Myocyte (in vitro differentiated cells): ENCODE measurements at places on chromosomes 12 and 14. TPM values are rescaled to one million over a fixed set of nuclear protein-coding genes. Genes with fewer than 3 reads are reported as not detected.
A peak's percentile ranks its signal among the peaks of the same experiment; 100 is the strongest.

GRCh38 chr14:100981809-100982208 is 78.3 kb upstream of the RTL1 start:
- no peak for DNase-seq

The HOXC10 gene
- total RNA-seq = 3.7 and 4.0 TPM in 2 replicates

DNA sequence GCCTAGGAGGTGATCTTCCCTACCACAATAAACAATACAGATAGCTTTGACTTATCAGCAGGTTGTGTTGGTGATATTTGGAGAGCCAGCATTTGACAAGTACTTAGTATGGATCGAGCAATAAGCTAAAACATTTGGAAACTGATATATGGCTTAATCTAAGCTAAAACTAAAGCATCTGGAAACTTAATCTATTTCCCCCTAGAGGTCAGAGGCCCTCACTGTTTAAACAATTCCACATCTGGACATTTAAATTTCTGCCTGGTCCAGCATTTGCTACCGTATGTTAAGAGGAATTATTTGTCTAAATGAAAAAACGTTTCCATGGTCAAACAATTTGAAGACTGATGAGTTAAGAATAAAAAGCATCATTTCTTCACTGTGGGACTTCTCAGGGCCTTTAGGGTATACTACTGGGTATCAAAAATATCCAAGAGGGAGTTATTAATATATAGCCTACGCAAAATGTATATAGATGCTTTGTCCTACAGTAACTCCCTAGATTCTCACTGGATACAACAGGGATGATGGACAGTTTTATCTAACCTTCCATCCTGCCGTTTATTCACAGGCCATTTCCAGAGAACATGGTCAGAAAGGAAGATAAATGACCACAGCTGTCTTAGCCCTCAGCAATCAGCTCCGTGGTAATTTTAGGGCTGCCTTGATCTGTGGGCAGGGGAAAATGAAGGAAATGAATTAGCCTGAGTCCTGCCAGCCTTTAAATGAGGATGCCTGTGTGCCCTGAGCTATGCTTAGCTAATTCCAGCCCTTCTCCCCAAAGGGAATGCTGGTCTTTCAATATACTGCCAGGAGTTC is 135.4 kb upstream of the NUDT4 start:
- DNase-seq = peak; percentile 78

GRCh38 chr14:60266021-60266937 is 17.3 kb downstream of the PPM1A start:
- peak; percentile 9 for DNase-seq

GRCh38 chr12:41120211-41120610 is 67.9 kb upstream of the PDZRN4 start:
- no peak for DNase-seq

DNA sequence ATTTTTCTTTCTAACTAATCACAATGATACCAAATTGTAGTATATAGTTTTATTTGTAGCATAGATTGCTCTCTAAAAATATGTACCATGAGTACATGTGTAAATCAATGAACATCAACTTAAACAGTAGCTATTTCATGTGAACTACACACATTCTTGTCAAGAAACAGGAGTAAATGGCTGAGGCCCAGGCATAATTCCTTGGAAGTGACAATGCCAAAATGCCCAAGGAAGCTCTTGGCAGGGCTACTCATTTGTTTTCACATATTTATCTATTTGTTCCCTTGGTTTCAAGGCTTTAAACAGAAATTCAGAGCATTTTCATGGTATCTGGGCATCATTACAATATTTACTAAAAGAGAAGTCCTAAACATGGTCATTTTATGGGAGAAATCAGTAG is 165.7 kb downstream of the SLC16A7 start:
- no peak for DNase-seq

DNA sequence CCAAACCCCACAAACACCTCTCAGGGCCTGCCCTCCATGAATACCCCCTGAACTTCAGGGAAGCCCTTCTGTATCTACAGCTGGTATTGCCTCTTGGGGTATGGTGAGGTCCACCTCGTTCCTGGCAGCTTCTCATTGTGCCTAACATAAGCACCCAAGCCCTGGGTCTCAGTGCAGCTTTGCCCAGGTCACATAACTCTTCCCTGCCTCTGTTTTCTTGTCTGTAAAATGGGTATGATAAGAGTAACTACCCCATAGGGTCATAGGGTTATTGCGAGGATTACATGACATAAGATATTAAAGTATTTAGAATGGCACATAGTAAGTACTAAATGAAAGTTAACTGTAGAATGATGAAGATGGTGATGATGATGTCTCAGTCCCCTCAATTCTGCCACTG is 190.0 kb upstream of the PWP1 start:
- DNase-seq = no peak

GRCh38 chr12:132559652-132560363 is 50.6 kb downstream of the LRCOL1 start:
- DNase-seq = peak; percentile 41

DNA sequence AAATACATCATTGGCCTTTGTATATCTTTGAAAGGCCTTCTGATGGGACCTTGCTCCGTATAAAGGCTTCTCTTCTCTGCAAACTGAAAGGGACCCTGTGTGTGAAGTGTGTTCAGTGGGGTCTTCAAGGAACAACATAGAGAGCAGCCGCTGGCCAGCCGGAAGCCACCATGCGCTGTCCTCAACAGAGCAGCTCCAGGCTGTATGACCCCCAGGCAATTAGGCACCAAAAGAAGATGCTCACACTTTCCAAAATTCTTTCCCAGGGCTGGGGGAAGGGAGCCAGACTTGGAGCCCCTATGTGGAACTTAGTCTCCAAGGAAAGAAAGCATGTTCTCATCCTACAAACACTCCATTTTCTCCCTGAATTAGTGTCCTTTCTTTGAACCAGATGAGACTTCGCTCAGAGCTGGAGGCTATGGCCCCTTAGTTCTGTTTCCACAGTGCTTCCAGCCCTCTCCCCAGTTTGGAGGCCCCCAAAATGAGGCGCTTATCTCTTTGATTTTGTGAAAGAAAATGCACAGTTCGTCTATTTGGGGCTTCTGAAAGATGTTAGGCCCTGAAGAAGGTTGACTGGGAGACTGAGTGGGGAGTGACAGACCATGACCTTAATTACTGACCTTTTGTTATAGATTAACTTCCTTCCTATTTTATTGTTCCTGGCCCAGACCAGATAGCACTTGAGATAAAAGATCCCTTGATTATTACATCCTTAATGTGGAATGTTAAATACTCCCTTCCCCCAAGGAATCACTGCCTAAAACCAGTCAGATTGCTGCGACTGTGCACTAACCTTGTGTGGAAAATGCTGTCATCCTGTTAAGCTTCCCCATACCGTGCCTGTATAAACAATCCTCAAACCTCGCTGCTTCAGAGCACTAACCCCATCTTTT is 128.3 kb upstream of the FGD4 start:
- DNase-seq = no peak

- peak; percentile 70 for DNase-seq
Observed at GRCh38 chr12:89648211-89648930, 60.3 kb downstream of the ATP2B1 start.

DNA sequence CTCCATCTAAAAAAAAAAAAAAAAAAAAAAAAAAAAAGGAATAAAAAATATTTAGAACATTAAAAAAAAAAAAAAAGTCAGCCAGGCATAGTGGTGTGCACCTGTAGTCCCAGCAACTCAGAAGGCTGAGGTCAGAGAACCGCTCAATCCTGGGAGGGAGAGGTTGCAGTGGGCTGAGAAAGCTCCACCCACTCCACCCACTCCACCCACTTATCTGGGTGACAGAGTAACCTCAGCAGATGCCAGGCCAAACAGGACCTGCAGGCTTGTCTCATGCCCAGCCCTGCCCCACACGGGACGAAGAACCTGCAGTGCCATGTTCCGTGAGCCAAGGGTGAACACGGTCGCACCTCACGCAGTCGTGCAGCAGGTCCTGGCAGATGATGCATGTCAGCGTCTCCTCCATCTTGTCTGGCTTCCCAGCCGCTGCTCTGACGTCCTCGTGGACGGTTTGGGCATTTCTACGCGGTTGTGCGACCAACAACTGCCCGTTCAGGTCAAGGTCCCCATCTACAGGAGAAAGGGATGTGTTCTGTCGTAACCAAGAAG is 28.6 kb downstream of the CHFR start:
- no peak for DNase-seq

The AJUBA gene
- total RNA-seq = 150 and 178 TPM in 2 replicates

- DNase-seq = no peak
Observed at GRCh38 chr14:74977164-74977900, 21.9 kb upstream of the PGF start.

DNA sequence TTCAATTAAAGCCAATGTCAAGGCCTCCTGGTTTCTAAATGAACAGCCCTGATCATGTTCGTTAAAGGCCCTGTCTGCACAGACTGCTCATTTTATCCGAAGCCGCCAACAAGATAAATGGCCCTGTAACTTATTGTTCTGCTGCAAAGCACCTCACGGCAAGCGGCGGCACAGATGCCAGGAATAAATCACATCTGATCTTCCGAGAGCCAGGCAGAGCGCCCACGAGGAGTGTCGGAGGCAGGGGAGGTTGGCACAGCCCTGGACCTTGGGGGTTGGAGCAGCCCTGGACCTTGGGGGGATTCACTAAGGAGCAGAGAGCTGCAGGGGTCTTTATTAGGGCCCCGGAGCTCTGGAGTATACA is 110.5 kb downstream of the SCARB1 start:
- no peak for DNase-seq

- peak; percentile 80 for DNase-seq
Observed at GRCh38 chr12:53180931-53181645, 363 bp upstream of the CSAD start.

DNA sequence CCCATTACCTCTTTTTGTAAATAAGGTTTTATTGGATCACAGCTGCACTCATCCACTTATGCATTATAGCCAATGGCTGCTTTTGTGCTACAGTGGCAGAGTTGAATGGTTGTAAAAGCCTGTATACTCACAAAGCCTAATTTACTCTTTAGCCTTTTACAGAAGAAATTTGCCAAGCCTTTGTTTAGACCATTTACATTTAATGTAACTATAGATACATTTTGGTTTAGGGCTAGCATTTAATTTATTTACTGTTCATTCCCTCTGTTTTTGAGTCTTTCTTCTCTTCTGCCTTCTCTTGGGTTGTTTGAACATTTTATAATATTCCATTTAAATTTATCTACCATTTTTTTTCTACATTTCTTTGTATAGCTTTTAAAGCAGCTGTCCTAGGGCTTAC is 217.1 kb upstream of the AMIGO2 start:
- no peak for DNase-seq

DNA sequence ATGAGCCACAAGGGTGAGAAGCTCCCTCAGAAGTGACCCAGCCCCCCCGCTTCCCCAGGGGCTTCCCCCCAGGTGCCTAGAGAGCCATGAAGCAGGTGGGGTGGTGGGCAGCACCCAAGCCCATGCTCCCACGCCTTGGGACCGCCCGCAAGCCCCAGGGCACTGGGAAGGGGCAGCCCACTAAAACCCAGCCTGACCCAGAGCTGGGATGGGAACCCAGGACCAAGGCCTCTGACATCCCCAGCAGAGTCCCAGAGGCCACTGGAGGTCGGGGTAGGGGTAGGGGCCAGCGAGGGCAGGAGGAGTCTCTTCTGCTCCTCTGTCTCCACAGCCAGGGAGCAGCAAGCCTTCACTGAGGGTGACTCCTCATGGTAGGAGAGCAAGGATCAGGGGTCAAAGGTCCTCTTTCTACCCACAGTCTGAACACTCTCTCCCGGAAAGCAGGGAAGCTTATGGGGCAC is 86.5 kb upstream of the ZFP36L1 start:
- no peak for DNase-seq

- DNase-seq = no peak
Observed at GRCh38 chr14:56177036-56177435, 58.8 kb downstream of the PELI2 start.

- DNase-seq = peak; percentile 94
Observed at GRCh38 chr12:46523863-46524770, 151.5 kb upstream of the SLC38A2 start.

The P2RX2 gene
- not detected in 2 replicates for total RNA-seq

DNA sequence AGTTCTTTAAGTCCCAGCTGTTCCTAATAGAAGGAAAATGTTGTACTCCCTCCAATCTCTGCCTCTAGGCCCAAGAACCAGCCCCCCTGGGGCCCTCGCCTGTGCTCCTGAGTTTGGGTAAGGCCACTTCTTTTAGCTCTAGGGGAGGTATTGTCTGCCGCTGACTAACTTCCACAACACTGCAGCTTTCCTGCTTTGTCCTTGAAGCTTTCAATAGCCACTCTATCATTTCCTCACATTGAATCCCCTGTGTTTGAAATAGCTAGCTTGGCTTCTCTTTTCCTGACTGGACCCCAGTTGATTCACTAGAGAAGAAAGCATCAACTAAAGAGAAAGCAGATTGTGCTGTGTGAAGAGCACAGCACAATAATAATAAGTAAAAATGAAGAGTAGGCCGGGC is 28.8 kb downstream of the KRT80 start:
- DNase-seq = no peak

DNA sequence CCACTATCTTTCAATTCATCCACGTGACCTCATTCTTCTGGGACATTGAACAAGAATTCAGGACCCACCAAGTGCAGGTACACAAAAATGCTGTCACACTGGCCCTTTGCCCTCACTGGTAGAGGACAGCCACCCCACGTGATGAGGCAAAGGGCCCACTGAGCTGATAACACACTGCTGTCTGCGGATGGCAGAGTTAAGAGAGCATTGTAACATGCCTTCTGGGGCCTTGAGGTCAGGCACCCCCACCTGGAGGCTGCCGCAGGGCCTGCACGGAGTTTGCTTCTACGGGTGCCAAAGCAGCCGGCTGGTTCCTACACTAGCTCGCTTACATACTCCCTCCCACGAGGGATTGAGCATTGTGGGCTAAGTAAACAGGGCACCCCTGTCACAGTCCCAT is 101.0 kb downstream of the LRIG3 start:
- DNase-seq = no peak

- DNase-seq = no peak
Observed at GRCh38 chr12:43638806-43639205, 86.8 kb upstream of the ADAMTS20 start.

The TAS2R30 gene
- 1.1 and 1.5 TPM in 2 replicates for total RNA-seq

- DNase-seq = no peak
Observed at GRCh38 chr14:99028521-99028920, 243.5 kb downstream of the BCL11B start.

DNA sequence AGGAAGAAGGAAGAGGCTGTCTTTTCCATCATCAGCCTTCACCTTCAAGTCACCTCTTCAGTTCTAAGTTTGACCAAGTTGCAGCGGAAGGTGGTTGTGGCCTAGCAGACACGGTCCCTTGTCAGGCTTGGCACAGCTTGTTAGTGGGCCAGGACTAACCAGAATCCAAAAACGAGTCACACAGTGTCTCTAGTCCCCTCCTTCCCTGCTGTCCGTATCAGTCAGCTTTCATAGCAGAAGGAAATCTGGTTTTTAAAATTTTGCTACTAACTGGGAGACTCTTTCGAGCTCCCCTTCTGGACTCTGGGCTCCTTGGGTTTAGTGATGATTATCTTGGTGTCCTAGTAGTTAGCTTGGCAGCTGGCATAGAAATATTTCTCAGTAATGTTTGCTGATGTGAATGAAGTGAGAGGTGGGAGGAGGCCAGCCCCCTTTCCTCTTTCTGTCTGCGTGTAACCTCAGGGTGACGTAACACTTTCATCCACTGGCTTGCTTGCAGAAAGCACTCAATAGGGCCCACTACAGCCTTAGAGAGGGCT is 3.8 kb downstream of the ETV6 start:
- DNase-seq = peak; percentile 36

- DNase-seq = peak; percentile 2
Observed at GRCh38 chr14:66401449-66402095, 84.6 kb upstream of the CCDC196 start.

GRCh38 chr14:80211153-80212022 is at the start of gene DIO2:
Gene DIO2, minus strand, starts transcription at chr14:80211504. Its CDS starts 32 bp downstream, at chr14:80211472.
- DNase-seq = peak; percentile 69

- DNase-seq = no peak
Observed at GRCh38 chr14:63555572-63555971, 12.4 kb upstream of the PPP2R5E start.

The TEP1 gene
- 17.1 and 21.8 TPM in 2 replicates for total RNA-seq

The KRT72 gene
- total RNA-seq = not detected in 2 replicates
